Hematopoietic multipotent progenitor cell treated with erythropoietin and hydrocortisone succinate and interleukin-3 and kit ligand, for 4 days (in vitro differentiated cells): ENCODE measurements at places on chromosomes 7 and 10.

GRCh38 chr7:130365511-130366441, 14.5 kb upstream of the CPA1 start:
- DNase-seq = no peak

DNA sequence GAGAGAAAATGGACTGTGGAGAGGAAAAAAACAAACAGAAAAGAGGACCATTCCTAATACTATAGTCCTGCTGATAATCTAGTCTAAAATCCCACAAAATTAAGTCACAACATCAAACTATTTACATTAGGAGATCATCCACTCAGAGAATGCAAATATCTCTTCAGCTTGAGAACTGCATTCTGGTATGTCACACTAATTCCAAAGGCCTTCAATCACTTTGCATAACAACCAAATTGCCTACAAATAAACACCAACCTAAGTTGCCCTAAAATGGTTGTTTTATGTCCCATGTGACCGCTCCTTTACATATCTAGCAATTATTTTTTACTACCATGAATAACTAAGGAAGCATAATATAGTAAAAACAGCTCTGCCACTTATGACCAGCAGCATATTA, 264.3 kb downstream of the CACNA2D1 start:
- no peak for DNase-seq

DNA sequence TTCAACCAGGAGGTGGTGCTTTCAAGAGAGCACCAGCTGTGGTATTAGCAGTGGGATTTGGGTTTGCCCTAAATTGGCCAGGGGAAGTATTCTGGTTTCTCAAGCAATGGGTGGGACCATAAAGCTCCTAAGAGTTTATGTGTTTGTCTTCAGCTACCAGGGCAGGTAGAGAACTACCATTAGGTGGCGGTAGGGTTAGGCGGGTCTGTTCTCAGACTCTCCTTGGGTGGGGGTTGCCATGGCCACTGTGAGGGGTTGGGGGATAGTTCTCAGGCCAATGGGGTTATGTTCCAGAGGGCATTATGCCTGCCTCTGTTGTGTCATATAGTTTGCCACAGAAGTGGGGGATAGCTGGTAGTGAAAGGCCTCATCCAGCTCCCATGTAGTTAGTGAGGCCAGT, 47.7 kb upstream of the BICC1 start:
- no peak for DNase-seq

DNA sequence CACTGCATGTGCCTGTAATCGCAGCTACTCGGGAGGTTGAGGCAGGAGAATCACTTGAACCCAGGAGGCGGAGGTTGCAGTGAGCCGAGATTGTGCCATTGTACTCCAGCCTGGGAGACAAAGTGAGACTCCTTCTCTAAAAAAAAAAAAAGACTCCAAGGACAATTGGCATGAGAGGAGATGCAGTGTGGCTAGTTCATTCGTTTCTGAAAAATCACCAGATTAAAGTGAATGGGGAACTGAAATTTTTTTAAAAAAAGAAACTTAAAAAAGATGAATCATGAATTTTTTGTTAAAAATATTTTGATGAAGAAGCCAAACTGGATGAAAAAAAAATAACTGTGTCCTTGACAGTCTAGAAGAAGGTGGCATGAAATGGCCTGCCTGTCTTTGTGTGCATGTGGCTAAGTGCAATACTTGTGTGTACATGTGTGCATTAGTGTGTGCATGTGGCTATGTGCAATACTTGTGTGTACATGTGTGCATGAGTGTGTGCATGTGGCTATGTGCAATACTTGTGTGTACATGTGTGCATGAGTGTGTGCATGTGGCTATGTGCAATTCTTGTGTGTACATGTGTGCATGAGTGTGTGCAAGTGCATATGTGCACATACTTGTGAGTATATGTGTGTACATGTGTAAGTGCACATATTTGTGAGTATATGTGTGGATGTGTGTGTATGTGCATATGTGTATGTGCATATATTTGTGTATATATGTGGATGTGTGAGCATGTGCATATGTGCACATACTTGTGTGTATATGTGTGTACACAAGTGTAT, 391.7 kb upstream of the KLF6 start:
- no peak for DNase-seq

GRCh38 chr7:101108330-101108857, 18.5 kb upstream of the SERPINE1 start:
- peak; percentile 61 for DNase-seq

DNA sequence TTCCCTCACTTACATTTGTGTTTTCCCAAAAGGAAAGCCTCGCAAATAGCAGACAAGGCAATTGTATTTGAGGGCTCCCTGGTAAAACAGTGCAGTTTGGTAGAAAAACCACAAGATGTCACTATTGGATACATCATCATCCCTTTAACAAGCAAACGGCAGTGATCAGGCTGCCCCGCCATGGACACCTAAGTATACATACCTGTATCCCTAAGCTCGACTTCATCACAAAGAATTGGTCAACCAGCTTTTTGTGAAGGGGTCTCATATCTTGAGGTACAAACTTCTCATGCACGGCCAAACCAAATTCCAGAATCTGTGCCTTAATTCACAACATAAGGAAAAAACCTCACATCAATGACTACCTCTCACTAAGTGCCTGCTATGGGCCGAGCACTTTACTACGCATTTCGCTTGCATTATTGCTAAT, 179.5 kb upstream of the IMMP2L start:
- peak; percentile 74 for DNase-seq

- DNase-seq = no peak
These were observed 55.7 kb downstream of the PRKAG2 start for GRCh38 chr7:151821226-151821625.

GRCh38 chr10:29737074-29737593, 102.4 kb upstream of the SVIL start:
- no peak for DNase-seq

DNA sequence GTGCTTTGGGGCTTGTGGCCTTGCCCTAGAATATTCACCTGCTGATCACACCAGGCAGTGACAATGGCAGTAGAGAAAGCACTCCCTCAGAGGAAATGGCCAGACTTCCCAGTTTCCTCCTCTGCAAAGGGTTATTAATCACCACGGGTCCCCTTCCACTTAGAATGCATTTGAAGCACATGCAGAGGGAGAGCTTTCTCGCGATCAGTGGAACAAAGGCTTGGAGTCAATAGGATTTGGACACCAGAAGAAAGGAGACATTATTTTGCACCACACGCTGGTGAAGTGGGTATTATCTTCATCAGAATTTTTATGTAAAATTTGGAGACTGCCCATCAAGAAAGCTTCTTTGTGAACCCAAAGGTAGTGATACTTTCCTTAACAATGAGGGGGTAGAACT, 35.4 kb upstream of the INHBA start:
- DNase-seq = no peak

DNA sequence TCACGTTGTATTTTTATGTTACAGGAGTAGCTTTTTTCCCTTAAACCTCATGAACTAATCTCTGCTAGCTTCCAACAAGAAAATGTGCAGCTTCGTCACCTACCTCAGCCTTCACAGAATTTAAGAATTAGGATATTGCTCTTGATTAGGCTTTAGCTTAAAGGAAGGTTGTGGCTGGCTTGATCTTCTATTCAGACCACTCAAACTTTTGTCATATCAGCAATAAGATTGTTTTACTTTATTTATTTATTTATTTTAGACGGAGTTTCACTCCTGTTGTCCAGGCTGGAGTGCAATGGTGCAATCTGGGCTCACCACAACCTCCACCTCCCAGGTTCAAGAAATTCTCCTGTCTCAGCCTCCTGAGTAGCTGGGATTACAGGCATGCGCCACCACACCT, 125.6 kb upstream of the GPR22 start:
- DNase-seq = no peak

GRCh38 chr7:117217106-117218035, 105.5 kb downstream of the WNT2 start:
- no peak for DNase-seq

DNA sequence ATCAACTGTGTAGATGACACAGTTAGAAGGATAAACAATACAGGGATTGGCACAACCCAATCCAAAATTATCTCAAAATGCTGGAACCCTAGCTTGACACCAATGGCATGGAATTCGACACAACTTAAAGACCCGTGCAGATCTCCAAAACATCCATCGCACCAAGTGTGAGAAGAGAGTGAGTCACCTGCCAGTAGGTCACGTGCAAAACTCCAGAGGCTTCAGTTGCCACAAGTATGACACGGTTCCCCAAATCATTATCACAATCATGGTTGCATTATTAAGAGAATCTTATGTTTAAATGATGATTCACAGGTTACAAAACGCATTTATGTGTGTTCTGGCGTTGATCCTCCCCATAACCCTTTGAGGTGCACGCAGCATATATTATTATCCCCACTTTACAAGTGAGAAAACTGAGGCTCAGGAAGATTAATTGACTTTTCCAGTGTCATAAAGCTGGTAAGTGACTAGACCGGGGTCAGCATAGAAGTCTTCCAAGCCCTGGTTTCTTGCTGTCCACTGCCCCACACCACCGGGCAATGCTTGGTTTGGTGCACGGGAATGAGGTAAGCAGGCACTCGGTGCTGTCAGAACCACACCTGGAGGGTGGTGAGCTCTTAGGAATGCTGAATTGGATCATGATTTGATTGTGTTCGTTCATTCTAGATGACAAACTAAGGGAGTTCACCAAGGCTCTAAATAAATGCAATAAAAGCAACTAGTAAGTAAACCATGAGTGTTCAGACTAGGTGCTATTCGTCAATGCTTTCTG, 23.6 kb upstream of the STK17A start:
- DNase-seq = no peak
